Activated CD4-positive, alpha-beta T cell treated with anti-CD3 and anti-CD28 coated beads, Interleukin-10, Interleukin-2, amounts not matched to agents 100 ng/mL and 50 ng/mL, durations not matched to agents 16 hours and 8 hours (primary cell): ENCODE measurements at places on chromosomes 1 and 21.

- DNase-seq: no peak
Measured at GRCh38 chr21:26280148-26280547, 109.6 kb upstream of the APP start.

DNA sequence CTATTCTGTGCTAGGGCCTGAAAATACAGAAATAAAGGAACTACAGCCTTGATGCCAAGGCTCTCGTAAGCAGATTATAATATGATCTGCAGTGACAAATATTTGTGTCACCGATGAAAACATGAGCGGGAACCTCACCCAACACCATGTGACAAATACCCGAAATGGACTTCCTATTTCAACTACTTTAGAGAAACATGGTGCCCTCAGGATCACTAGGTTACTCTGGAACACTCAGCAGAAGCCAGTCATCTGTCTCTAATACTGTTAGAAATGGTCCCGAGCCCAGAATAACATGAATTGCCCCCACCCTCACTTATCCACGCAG lies 463 bp upstream of the VAMP3 start:
- DNase-seq: no peak

DNA sequence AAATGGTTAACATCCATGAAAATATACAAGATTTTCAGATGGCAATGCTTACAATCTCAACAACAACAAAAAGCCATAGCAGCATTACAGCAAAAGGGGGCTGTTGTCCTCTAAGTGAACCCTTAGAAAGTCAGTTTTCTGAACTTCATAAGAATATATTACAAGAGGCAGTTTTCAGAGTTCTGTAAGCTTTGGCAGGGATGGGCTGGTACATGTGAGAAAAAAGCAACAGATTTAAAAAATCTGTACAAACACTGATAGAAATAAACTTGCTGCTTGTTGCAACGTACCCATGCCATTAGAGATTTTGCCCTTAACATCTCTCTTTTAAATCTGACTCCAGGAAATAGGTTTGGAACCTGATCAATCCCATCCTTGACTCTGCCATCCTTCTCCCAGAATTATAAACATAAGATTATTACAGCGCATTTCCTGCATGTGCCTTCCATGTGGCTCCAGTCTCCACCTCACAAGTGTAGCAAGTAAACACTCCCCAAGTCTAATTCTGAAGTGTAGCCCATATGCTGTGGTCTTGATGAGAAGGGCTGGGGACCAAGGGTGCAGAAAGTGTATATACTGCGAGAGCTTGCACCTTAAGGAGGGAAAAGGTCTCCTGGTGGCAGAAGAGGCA lies 101.4 kb upstream of the TSPAN2 start:
- DNase-seq: no peak

GRCh38 chr1:107926436-107927080 lies 38.4 kb downstream of the VAV3 start:
- no peak for DNase-seq

GRCh38 chr1:169325117-169325516 lies 42.5 kb downstream of the NME7 start:
- no peak for DNase-seq

- no peak for DNase-seq
Measured at GRCh38 chr1:96309783-96310182, 411.8 kb upstream of the PTBP2 start.
